NCI-H1092 (cell line): ENCODE measurements at places on chromosomes 3 and 15.

DNA sequence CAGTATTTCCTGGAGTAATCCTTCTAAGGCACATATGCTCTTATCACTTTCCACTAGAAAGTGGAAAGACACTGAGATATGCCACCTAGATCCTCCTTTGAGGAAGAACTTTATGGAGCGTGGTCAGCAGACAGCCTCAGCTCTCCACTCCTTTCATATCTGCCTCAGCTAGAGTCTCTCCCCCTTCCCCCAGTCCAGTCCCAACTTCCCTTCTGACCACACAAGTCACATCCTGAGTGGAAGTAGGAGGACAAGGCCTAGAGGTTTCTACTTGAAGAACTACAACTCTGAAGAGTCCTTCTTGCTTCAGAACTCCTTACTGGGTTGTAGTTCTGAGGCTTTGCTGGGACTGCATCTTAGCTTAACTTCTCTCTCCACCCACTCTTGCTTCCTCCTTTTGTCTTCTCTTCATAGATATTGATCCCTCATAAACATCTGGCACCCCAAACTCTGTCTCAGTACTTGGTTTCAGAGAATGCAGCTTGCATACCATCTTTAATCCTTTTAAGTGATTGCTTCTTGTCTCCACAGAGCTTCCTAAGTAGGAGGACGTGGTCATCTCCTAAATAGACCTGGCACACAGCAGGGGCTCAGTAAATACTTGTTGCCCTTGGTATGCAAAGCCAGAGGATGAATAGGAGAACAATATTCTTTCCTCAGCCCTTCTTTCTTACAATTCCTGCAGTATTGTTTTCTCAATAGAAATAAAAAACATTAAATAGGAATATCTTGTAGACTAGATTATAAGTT is 109.6 kb downstream of the OXSM start:
- DNase-seq: no peak

DNA sequence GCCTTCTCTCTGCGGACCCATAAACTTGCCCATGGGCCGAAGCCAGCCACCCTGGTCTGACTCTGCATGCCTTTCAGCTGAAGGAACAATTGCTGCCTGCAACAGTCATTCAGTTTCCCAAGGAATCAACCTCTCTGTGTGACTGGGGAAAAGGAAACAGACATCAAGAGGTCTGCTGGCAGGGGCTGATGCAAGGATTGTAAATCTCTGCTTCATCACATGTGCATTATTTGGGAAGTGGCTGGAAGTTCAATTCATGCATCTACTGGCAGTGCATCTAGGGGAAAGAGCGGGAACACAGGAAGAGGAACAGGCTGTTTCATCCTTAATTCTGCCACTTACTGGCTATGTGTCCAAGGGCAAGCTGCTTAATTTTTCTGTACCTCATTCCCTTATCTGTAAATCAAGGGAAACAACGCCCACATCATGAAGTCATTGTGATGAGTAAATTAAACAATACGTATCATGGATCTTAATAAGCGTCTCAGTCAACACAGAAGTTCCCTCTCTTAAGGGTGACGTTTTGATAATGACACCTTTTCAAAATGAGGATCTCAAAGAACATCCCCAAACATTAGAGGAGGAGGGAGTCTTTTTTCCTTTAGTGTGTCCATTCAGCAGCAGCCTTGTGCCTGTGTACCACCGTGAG is 17.4 kb upstream of the ADPGK start:
- DNase-seq: no peak

- no peak for DNase-seq
These were observed 483.7 kb upstream of the DPH6 start for GRCh38 chr15:36029606-36030210.

DNA sequence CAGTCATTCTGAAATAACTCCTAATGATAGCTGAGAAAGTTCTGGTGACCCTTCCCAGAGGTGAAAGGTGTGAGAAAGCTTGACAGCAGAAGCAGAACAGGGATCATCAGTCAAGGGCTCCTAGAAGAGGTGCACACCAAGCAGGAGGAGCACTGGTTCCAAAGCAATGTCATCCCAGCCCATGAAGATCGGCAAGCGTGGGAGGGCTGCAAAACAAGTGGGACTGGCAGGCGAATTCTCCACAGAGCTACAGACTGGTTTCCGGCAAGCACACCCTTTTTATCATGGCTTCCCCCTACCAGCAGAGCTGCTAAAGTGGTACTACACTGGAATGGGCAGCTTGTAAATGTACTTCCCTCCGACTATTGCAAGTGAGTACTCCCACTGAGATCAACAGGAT is 62.3 kb upstream of the MYO5C start:
- no peak for DNase-seq

- DNase-seq: no peak
These were observed 27.8 kb downstream of the KLHL6 start for GRCh38 chr3:183527428-183528379.

- no peak for DNase-seq
These were observed 135.8 kb downstream of the CHSY1 start for GRCh38 chr15:101115786-101116680.

- DNase-seq: no peak
These were observed 66.8 kb downstream of the STAC start for GRCh38 chr3:36447061-36447460.

GRCh38 chr15:75921732-75922703 is 18.3 kb downstream of the FBXO22 start:
- no peak for DNase-seq

GRCh38 chr3:68018275-68018674 is 363.9 kb upstream of the SUCLG2 start:
- DNase-seq: no peak

- DNase-seq: no peak
These were observed 48.8 kb downstream of the WWTR1 start for GRCh38 chr3:149608987-149609386.

DNA sequence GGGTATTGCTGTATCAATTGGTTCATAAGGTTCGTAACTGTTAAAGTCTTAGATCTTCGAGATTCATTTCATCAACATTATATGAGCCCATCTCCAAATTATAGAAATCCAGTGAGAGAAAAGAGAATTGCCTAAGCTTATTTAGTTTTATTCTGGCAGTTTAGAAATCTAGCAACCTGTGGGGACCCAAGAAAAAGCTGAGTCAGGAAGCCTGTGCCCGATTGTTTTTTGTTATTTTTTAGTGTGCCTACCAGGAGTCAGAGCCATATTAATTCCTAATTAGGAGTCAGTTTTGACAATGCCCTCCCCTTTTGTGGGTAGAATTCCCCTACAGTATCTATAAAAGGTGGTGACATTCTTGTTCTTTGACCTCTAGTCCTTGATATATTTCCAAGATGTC is 59.6 kb downstream of the SPRED1 start:
- DNase-seq: no peak

GRCh38 chr3:61780455-61781228 is 219.3 kb downstream of the PTPRG start:
- DNase-seq: no peak

- peak; percentile 62 for DNase-seq
These were observed 62.5 kb upstream of the GBE1 start for GRCh38 chr3:81823882-81824395.

GRCh38 chr3:179666436-179667035 is 13.7 kb downstream of the USP13 start:
- DNase-seq: peak; percentile 74

- no peak for DNase-seq
These were observed 41.1 kb upstream of the UBE2E2 start for GRCh38 chr3:23161896-23162570.

- DNase-seq: no peak
These were observed 198.4 kb upstream of the NR2F2 start for GRCh38 chr15:96132126-96132525.

DNA sequence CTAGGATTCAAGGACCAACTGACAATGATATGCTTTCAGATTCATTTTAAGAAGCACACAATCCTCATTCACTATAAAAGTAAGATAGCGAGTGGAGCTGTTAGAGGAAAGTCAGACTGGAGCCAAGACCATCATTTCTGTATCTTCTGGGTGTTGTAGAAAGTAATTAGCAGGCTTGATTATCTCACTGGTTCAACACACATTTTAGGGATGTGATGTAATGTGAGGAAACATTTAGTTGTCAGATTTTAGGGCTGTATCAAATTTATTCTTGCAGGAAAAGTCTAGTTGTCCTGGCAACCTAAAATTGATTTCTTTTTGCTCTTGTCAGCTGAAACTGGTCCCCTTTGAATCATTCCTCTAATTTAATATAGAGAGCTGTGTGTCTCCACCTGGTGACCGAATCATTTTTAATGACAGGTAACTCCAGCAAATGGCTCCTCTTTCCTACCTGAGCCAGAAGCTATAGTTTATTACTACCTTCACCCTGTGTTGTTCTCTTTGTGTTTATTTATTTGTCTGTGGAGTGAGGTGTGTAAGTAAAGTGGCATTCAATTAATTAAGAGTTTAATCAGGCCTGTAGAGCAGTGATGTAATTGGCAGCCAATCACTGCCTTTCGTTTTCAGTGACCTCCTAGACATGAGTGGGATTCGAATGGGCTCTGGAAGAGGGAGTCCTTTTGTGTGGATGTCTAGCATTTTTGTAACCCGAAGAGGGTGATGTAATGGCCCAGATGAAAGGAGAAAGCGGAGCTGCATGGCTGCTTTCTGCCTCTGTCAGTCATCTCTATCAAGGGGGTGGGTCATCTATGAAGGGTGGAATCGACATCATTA is 125.8 kb downstream of the LPP start:
- DNase-seq: no peak

GRCh38 chr3:187125319-187126031 is 13.8 kb downstream of the RPL39L start:
- DNase-seq: no peak

DNA sequence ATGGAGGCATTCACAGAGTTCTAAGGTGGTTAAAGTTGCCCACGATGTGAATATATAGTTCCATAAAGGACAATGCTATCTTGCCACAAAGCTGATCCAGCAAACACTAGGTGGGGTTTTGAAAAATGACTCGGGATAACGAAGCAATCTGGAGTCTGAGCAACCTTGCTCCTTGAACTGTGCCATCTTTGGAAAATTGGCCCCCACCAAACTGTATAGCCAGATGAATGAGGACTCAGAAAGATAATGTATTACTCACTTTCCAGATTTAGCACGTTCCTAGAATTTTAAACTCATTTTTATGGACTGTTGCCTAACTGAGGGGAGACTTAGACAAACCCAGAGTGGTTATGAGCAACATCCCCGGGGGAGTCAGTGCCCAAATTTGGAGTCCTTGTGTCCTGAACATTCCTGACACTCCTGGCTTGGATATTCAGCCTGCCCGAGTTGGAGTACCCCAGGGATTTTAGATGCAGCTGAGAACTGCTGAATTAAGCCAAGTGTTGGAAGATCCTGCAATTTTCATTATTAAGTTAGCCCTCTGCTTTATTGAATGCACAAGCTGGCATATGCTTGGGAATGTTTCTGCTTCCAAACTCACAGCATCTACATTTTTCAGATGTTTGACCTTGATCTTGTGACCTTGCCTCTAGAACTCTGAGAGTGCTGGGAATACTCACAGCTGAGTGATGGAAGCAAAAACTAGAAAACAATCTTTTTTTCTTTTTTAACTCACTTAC is 8.8 kb upstream of the MAGI1 start:
- no peak for DNase-seq

- no peak for DNase-seq
These were observed 184.1 kb downstream of the MECOM start for GRCh38 chr3:169479314-169479939.

DNA sequence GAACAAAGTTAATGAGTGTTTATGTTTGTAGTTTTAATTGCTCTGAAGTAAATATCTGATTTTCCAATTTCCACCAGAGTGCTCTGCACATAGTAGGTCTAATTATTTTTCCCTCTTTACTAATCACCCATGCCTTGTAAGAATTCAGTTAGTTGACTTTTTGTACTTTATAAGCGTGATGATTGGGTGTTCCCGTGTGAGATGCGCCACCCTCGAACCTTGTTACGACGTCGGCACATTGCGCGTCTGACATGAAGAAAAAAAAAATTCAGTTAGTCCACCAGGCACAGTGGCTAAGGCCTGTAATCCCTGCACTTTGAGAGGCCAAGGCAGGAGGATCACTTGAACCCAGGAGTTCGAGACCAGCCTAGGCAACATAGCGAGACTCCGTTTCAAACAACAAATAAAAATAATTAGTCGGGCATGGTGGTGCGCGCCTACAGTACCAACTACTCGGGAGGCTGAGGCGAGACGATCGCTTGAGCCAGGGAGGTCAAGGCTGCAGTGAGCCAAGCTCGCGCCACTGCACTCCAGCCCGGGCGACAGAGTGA is 507 bp upstream of the VHL start:
- no peak for DNase-seq

GRCh38 chr3:169158379-169158778 is 505.1 kb downstream of the MECOM start:
- no peak for DNase-seq

- DNase-seq: no peak
These were observed 6.2 kb downstream of the TNIK start for GRCh38 chr3:171454041-171454440.

- DNase-seq: no peak
These were observed 76.8 kb upstream of the OXTR start for GRCh38 chr3:8846176-8846575.

DNA sequence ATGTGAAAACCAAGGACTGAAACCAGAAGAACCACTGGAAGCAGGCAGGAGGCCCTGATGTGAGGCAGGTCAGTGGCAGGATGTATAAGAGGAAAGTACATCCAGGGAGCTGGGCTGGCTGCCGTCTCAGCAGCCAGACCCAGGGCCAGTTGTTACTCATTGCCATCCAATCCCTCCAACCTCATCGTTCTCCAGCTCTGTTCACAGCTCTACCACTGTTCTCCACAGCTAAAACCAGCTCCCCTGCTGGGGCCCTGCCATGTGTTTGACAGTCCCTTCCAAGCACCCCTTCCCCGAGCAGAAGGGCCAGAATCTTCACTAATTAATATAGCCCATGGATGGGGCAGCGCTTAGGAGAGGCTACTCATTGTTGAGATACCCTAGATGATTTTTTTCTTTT is 206.6 kb downstream of the MECOM start:
- no peak for DNase-seq

DNA sequence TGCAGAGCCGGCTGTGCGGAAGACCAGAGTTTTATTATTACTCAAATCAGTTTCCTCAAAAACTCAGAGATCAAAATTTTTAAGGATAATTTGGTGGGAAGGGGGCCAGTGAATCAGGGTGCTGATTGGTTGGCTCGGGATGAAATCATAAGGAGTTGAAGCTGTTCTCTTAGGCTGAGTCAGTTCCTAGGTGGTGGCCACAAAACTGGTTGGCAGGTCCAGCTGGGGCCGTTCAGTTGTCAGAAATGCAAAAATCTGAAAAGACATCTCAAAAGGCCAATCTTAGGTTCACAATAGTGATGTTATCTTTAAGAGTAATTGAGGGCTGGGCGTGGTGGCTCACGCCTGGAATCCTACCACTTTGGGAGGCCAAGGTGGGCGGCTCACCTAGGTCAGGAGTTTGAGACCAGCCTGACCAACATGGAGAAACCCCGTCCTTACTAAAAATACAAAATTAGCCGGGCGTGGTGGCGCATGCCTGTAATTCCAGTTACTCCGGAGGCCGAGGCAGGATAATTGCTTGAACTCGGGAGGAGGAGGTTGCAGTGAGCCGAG is 2.3 kb upstream of the ZNF589 start:
- no peak for DNase-seq
